Spinal cord (tissue), 10 donors: ENCODE measurements at places on chromosomes 1 and 21. TPM values are rescaled to one million over a fixed set of nuclear protein-coding genes. Genes with fewer than 3 reads are reported as not detected.

DNA sequence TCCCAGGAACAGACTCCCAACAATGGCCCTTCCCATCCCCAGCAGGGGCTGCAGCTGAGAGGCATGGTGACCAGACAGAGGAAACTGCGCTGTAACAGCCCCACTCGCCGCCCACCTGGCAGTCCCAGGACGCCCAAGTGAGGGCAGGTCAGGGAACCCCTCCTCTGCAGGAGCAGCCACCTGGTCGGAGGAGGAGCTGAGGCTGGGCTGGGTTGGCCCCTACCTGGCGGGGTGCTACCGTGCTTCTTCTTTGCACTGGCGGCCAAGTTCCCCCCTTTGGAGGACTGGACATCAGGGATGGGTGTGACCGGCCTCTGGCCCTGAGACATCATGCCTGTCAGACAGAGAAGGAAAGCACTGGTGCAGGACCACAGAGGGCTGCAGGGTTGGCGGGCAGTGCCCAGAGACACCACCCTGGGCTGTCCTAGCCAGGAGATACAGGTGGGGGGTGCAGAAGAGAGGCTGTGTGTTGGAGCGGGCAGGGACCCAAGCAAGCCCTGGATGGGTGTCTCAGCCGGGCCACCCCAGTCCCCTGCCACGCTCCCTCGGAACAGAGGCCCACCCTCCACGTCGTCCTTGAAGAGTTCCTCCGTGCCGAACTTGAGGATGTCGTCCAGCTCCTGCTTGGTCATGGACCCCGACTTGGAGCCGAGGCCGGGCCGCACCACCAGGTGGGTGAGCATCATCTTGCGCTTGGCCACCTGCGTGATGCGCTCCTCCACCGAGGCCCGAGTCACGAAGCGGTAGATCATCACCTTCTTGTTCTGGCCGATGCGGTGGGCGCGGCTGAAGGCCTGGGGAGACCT, 51.6 kb downstream of the CHD5 start:
- DNase-seq: no peak

KRTAP11-1 gene
- not detected for total RNA-seq

DNA sequence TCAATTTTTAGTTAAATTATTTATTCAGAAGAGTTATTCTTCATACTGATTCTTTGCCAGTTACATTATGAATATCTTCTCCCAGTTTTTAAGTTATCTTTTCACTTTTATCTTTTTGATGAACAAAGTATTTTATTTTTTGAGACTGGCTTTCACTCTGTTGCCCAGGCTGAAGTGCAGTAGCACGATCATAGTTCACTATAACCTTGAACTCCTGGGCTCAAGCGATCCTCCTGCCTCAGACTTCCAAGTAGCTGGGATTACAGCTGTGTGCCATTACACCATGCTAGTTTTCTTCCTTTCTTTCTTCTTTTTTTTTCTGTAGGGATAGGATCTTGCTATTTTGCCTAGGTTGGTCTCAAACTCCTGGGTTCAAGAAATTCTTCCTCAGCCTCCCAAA, 3.5 kb downstream of the GORAB start:
- no peak for DNase-seq

PGLYRP4 gene
- not detected for total RNA-seq

GRCh38 chr1:174398246-174398645, 49.5 kb upstream of the GPR52 start:
- DNase-seq: no peak

GRCh38 chr1:44705470-44705869, 25.5 kb downstream of the RNU5D-1 start:
- no peak for DNase-seq
